ENCODE measurements at places on chromosomes 2 and 18.

DNA sequence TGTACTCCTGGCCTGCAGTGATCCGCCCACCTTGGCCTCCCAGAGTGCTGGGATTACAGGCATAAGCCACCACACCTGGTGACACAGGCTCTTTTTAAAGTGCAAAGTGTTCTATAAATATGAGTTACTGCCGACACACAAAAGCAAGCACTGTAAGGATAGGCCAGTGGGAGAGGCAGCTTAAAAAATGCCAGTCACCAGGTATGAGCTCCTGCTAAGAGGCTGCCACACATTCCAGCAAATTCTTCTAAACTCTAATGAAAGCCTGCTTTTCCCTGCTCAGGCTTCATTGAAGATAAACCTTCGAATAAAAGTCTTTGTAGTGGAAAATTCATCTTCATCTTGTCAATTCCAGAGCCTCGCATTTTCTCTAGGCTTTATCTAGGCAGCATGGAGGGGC lies 203.0 kb upstream of the PID1 start:
- DNase-seq, result no peak

- DNase-seq, result no peak
Measured at GRCh38 chr2:159613091-159613490, 3.3 kb downstream of the BAZ2B start.

DNA sequence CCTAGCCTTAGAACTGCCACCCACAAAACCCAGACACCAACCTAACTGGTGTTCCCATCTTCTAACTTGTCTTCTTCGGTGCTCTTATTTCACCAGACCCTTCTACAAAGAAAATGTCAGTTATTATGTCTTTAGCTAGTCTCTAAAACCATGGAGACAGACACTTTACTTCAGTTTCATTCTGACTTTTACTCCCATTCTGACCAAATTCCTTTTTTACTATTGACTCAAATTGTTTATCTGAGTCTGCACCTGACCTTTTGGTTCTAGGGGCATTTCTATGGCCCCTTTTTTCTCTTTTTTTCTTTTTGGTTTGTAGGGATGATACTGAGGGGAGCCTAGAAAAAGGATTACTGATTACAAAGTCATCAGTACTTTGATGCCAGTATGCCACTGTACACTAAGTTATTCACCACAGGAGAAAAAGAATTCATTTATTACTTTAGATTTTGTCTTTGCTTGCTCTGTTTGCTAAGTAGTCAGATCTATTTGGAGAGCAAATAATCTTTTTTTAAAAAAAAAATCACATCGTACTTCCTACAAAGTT lies 6.8 kb upstream of the SLC1A4 start:
- DNase-seq, result no peak

DNA sequence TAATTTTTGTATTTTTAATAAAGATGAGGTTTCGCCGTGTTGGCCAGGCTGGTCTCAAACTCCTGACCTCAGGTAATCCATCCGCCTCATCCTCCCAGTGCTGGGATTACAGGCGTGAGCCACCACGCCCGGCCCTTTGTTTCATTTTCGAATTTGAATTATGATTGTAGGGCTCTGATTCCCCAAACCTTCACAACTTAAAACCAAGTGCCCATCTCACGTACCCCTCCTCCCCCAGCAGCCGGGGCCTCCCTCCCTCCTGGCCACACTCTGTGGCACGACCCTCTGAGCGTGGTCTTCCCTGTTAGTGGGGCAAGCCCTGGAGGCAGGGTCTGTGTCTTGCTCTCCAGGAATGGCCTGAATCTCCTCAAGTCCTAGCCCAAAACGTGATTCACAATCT lies 166.5 kb downstream of the ASB1 start:
- DNase-seq, result no peak

- DNase-seq, result no peak
Measured at GRCh38 chr2:53568469-53568868, 199.1 kb upstream of the CHAC2 start.

- DNase-seq, result no peak
Measured at GRCh38 chr2:237966250-237966564, 607 bp upstream of the UBE2F start.

GRCh38 chr2:134398300-134398699 lies 144.4 kb downstream of the MGAT5 start:
- DNase-seq, result no peak

DNA sequence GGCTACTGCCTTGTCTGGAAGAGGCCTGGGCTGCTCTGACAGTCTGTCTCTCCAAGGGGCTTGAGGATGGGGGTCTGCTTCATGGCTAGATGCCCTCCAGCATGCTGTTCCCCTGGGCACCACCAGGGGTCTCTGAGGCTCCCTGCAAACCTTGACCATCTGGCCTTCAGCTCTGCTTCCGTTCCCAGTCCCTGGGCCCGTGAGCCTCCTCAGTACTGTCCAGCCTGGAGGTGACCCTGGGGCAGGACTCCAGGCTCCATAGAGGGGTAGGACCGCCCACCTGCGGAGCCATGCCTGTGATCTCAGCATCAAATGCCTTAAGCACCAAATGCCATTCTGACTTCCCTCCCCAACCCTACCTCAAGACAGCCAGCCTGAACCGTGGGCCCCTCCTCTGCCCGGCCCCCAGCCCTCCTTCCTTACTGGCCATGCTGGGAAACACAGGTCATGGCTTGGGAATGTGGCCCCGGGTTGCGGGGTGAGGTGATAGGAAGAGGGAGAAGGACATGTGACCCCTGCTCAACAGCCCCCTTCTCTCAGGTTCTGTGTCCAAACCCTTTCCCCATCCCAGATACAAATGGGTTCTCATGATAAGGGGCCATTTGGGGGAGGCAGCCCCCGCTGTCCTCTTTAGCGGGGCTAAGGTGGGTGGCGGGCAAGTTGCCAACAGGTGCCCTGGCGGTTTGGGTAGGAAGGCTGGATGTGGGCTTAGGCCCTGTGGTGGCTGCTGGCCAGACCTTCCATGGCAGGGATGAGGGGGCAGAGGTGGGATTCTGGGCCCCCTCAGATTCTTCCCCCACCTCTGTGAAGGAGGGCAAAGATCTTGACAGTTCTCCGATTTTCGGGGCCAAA lies 25.0 kb downstream of the SPEG start:
- DNase-seq, result no peak

DNA sequence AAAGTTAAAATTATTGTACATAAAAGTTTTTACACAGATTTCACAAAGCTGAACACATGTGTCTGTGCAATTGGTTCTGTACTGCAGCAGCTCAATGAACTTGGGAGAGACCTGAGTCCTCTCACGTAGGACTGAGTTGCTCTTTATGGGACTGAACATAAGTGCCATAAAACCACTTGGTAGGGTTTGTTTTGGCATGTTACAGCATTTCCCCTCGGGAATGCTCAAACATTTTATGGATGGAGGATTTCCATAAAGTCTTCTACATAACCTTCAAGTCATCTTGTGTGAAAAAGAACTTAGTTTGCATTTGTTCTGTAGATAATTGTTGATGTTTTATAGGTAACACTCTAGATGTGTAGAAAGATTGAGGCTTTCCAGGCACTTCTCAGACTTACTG lies 15.9 kb downstream of the LYPD6 start:
- no peak for DNase-seq

- no peak for DNase-seq
Measured at GRCh38 chr2:45141883-45142866, 132.9 kb upstream of the SIX2 start.

- DNase-seq, result no peak
Measured at GRCh38 chr18:26911840-26912239, 46.3 kb upstream of the AQP4 start.

GRCh38 chr2:189836644-189837043 lies 52.4 kb downstream of the PMS1 start:
- DNase-seq, result no peak

DNA sequence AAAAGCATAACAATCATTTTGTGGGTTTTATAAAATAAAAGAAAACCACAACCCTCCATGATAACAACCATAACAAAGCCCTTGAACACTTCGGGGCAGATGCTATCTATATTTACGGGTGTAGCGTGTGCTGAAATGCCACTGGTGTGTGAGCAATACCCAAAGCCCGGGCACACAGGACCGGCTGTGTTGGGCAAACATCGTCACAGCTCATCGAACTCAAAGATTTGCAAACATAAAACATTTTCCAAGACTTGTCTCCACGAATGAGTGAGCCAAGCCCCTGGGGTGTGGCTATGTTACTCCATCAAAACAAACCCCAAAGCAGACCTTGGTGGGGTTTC lies 290.2 kb downstream of the LPIN1 start:
- DNase-seq, result no peak

DNA sequence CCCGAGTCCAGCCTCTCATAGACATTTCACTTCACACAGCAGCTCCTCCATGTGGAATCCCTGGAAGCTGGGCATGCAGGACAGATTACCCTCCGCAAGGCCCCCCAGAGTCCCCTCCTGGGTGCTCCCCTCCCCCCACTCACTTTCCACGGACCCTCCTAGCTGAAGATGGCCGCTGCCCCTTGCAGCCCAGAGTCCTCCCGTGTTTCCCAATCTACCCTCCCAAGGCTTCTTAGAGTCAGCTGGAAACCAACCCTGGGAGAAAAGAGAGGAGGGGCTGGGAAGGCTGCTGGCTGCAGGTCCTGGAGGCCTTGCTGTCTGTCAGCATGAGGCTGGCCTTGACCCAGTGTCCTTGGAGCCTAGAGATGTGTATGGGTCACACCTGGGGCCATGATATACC lies 49.0 kb upstream of the HAAO start:
- no peak for DNase-seq

GRCh38 chr18:3256693-3257626 lies 5.0 kb upstream of the MYL12B start:
- DNase-seq, result no peak

DNA sequence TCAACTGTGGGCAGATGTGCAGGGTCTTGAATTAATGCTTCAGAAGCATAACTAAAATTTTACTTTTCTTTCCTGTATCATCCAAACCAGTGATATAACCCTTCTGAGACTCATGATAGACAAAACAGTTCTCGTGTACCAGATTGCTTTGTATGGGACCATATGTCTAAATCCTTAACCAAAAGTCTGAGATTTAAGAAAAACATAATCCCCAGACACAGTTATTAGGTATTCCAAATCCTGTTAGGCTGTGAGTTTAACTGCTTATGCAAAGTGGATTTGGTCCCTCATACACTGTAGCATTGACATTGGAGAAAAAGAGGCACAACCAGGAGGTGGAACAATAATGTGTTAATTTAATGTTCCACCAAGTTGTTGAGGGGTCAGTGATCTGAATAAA lies 235.0 kb downstream of the PMAIP1 start:
- DNase-seq, result no peak

DNA sequence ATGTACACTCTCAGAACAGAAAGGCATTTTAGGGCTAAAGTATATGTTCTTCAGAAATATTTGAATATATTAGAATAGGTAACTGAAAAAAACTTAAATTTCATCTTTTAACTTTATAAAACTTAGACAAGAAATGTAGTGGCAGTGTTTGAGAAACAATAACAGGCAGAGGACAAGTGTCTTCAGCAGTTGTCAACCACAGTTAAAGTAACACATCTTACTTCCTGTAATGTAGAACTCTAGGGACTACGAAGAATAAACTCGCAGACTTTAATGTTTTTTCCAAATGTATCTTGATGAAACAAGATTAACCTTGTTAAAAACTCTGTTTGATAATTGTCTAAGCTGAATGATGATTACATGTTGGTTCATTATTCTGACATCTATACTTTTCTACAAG lies 50.7 kb downstream of the RMDN2 start:
- DNase-seq, result no peak

- DNase-seq, result no peak
Measured at GRCh38 chr2:153870308-153870707, 1.4 kb upstream of the GALNT13 start.

GRCh38 chr2:17869128-17869527 lies 9.3 kb upstream of the KCNS3 start:
- DNase-seq, result no peak

GRCh38 chr2:240056678-240057077 lies 3.4 kb upstream of the OR6B3 start:
- no peak for DNase-seq

GRCh38 chr2:38739524-38739923 lies 11.6 kb downstream of the SRSF7 start:
- DNase-seq, result no peak

- no peak for DNase-seq
Measured at GRCh38 chr18:68623342-68623741, 91.6 kb downstream of the TMX3 start.

DNA sequence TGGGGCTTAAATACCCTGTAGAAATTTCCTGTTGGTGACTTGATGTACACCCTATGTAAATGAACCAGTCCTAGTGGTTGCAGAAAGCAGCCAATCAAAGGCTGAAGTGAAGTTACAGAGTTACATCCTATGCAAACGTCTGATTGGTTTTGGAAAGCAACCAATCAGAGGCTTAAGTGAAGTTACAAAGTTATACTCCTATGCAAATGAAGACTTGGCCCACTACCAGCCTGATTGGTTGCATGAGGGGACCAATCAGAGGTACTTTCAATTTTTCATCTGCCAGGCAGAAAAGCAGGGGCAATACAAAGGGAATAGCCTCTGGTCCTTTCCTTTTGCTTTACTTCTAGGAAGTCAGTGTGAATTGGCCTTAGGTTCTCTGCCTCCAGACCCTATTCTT lies 13.6 kb upstream of the ZNF397 start:
- no peak for DNase-seq

DNA sequence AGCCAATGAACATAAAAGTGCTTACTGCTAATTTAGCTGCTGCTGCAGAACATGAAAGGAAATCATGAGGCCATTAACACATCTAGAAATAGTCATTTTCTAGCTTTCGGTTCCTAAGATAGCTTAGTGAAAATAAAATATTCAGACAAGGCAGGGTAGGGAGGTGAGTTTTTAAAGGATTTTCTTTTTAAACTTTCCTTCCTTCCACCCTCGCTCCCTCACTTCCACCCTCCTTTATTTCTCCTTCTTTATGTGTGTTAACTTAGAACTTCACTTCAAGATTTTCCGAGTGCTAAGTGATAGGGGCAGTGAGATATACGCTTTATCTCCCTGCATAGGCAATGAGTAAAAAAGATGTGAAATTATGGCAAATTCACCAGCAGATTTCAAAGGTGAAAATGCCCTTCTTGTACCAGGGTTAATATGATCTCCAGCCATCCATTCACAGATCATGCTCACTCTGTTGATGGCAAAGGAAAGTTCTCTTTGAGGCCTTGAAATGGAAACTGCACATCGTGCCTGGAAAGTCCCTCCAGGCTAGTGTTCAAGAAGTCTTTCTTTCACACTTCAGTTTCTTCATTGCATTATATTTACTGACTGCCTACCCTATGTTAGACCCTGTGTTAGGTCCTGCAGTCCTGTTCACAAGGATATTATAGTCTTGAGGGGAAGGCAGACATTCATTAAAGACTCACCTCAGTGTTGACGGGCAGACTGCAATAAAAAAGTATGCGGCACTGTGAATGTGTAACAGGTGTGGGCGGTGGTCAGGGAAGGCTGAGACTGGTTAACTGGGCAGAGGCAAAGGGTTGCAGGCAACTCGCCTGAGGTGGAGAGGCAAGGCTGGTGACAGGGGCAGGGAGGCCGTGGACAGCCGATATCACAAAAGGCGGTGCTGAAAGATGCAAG lies 200.8 kb downstream of the PLCL1 start:
- no peak for DNase-seq
